ENCODE measurements at places on chromosomes 3 and 15. TPM values are rescaled to one million over a fixed set of nuclear protein-coding genes. Genes with fewer than 3 reads are reported as not detected.

GRCh38 chr15:31499953-31500765 lies 173.5 kb downstream of the KLF13 start:
- peak overlapping the region; percentile 56 for H3K27ac ChIP-seq
- no peaks in the 10 kb centered on the region for H3K36me3 ChIP-seq
- no peak overlapping the region for H3K4me3 ChIP-seq

GRCh38 chr15:88605189-88606069 lies 15.7 kb upstream of the AEN start:
- H3K27ac ChIP-seq, result peak overlapping the region; percentile 37
- DNase-seq, result peak; percentile 66
- no peaks in the 10 kb centered on the region for H3K36me3 ChIP-seq
- peaks cover 78% of the 10 kb centered on the region for H3K27me3 ChIP-seq
- H3K4me1 ChIP-seq, result peaks cover 12% of the 10 kb centered on the region

GRCh38 chr15:58258501-58259292 lies 120.5 kb downstream of the AQP9 start:
- H3K4me1 ChIP-seq, result no peaks in the 10 kb centered on the region
- H3K36me3 ChIP-seq, result no peaks in the 10 kb centered on the region
- H3K27ac ChIP-seq, result no peak overlapping the region
- DNase-seq, result no peak

DNA sequence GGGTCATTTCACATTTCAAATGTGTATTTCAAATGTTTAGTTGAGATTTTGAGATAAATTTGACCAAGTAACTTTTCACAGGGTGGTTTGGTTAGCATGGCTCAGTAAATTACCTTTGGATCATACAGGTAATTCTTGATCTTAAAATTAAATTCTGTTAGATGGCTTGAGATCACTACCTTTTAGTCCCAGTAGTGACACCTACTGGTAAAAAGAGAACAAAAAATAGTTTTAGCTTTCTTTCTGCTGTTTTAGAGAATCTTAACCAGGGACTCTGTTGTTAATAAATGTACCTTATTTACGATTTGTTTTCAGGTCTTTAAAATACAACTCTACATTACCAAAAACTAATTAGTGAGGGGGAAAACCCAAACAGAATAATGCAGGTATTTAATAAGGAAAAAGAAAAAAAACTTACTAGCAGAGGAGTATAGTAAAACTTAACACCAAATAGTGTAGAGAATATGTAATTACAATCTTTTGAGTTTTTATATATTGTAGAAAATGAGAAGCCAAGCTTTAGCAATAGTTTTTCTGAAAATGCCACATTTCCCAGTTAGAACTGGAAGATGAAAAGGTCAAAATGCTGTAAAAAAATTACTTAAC lies 620.3 kb upstream of the AGTR1 start:
- no peaks in the 10 kb centered on the region for H3K36me3 ChIP-seq
- peaks cover 6% of the 10 kb centered on the region for H3K4me1 ChIP-seq
- no peak for DNase-seq
- H3K4me3 ChIP-seq, result no peak overlapping the region
- no peak overlapping the region for H3K27ac ChIP-seq

RAB5A gene
- total RNA-seq, result 59.8 TPM

Measured in progenitor cell of endocrine pancreas (in vitro differentiated cells).